ENCODE measurements at places on chromosomes 12 and 14.

- DNase-seq: no peak
Observed at GRCh38 chr12:66103016-66103913, 27.3 kb downstream of the LLPH start.

GRCh38 chr12:2561367-2561766 is 233.4 kb upstream of the FKBP4 start:
- no peak for DNase-seq

GRCh38 chr12:22527999-22528398 is 16.3 kb downstream of the C2CD5 start:
- no peak for DNase-seq

DNA sequence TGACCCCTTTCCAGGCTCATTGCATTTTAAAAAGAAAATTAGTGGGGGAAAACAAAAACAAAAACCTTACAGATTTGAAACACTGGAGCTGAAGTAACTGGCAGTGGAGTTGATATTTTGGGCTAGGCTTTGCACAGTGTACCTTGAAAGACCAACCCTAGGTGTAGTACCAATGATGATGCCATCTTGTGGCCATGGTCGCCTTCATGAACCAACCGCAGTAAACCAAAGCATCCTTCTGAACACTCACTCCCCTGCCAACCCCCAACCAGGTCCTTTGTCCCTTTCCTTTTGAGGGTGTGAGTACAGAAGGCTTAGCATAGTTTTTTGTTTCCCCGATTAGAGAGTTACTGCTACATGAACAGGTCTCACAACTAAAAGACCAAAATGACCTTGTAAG is 5.9 kb downstream of the TOMM20L start:
- DNase-seq: no peak

DNA sequence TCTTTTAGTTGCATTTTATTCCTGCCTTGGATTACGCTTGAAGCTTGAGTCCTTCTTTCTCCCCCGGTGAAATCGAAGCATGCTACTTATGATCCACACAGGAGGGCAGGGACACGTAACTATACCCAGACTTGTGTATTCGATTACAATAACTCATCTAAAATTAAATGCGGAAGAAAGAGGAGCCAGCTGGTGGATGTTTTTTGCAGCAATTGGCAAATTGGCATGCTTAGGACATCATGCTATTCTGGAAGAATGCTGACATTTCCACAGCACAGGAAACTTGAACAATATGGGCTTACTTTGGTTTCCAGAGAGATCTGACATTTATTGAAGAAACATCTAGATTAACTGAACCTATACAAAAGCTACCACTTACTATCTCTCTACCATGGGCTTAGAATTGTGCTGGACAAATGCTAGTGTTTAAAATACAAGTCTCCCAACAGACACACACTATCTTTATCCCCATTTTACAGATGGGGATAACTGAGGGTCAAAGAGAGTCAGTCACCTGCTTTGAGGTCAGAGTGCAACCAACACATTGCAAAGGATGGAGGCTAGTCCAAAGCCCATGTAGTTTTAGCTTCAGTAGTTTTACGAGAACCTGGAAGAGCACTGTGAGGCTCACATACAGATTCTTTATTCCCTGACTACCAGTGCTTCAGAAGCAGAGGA is 36.3 kb downstream of the LGMN start:
- no peak for DNase-seq

GRCh38 chr12:70180130-70180529 is 63.1 kb upstream of the CNOT2 start:
- no peak for DNase-seq

DNA sequence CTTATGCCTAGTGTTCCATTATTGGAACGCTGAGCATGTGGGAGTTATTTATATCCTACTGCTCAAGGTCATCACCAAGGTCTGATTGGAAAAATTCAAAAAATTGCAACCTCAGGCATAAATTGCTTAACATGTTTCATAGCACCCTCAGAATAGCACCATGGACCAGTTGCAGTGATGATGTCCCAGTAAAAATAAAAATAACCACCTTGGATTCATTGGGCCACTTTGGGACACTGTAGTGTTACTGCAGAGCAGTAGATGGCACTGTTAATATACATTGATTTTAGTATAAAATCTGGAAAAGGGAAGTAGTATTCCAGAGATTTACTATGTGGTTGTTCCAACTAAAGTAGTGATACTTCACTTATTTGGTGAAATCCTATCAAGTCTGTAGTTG is 31.0 kb upstream of the PTCSC3 start:
- DNase-seq: no peak

DNA sequence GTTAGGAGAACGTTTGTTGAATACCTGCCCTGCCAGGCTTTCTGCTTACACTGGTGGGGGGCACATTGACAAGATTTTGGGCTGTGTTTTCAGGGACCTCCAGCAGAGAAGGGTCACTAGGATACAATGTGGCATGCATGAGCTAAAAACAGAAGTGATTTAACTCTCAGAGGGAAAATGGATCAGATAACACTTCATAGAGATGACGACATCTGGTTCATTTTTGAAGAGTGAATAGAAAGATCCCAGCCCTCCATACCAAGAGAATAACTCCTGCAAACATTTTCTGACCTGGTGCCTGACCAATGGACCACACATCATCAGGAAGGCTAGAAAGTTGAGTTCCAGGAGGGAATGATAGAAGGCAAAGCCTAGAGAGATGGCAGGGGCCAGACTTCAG is 33.7 kb downstream of the CKB start:
- DNase-seq: no peak

- no peak for DNase-seq
Observed at GRCh38 chr14:103550451-103551337, 11.8 kb downstream of the BAG5 start.

GRCh38 chr12:121653999-121654398 is 15.5 kb downstream of the MORN3 start:
- DNase-seq: no peak

GRCh38 chr12:76687981-76688380 is 75.9 kb upstream of the ZDHHC17 start:
- no peak for DNase-seq

DNA sequence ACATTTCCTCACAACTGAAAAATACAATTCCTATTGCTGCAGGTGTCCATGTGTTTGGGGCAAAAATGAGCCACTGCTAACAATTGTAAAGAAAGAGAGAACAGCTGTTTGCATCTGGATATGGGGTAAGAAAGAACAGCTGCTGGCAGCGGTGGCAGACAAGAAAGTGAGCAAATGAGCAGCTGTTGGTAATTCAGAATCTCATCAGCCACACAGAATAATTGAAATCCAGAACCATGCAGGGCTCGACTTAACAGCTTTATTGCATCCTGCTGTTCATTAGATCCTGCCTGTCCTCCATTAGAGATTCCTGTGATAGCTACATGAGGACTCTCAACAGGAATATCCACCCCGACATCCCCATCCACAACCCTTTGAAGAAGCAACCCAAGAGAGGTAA is 62.5 kb upstream of the TSPAN8 start:
- DNase-seq: no peak

- no peak for DNase-seq
Observed at GRCh38 chr12:80892597-80893445, 44.9 kb downstream of the LIN7A start.

DNA sequence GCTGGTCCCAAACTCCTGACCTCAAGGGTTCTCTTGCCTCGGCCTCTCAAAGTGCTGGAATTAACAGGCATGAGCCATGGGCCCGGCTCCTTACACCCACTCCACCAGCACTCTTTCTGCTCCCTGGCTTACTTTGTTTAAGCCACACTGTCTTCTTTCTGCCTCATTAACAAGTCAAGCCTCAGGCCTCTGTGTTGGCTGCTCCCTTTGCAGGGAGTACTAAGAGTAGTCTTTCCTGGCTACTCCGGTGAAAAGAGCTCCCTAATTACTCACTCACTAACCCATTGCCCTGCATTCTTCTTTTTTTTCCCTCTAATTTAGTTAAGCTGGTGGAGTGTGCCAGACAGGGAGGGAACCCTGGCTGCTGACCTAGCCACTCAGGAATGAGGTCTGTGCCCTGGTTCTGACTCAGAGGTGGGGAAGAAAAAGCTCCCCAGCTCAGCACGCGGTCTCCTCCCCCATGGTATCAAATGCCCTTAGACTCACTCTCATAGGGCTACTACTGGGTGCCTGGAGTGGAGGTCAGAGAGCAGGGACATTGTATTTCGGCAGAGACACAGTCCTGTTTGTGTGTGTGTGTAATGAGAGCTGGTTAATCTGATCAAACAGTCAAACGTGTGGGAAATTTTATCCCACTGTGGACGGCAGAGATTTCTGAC is 19.8 kb downstream of the GALNT6 start:
- DNase-seq: no peak

GRCh38 chr12:51926718-51927117 is 19.4 kb downstream of the ACVRL1 start:
- DNase-seq: no peak

DNA sequence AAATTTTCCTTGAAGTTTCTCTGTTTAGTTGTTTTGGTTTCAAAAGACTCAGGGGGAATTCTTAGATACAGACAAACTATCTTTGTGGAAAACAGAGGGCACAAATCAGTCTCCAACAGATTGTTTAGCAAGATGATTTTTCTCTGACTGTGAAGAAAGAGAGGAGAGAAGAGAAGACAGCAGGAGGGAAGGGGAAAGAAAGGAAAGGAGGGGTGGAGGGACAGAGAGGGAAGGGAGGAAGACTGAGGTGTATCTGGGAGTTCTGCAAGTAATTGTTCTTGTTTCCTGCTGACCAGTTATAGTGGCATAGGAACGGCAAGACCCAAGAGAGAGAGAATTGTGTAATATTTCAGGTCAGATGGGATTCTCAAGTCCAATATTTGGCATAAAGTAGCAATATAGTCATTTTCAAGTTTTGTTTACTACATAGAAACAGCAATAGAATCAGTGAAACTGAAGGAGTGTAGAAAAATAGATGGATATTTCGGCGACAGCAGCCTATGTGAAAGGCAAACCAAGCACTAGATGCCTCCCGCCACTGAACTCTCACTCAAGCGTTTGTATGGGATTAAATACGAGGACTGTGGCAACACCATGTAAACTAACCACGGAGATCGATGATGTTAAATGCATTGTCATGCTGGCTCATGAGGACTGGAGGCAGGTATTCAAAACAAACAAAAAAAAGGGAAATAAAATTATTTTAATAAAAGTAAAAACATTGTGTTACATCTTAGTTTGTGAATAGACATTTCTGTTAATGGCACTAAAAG is 342.5 kb downstream of the SLC16A7 start:
- no peak for DNase-seq

GRCh38 chr12:52659951-52660350 is 7.9 kb upstream of the KRT2 start:
- DNase-seq: no peak

DNA sequence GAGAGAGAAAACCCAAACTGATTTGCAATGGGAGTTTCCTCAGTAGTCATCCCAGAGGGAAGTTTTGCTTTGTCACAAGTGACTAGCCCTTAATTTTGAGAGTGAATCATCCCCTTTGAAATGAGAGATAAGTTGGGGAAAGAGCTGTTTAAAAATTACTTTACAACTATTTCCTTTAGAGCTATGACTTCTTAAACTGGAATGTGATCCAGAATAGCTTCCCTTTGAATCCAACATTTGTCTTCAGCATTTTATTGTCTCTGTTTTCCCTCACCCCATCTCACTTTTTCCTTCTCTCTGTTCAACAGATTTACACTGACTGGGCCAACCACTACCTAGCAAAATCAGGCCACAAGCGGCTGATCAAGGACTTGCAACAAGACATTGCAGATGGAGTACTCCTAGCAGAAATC is 109.3 kb downstream of the NAV3 start:
- no peak for DNase-seq

GRCh38 chr14:51056421-51056820 is 38.5 kb downstream of the TRIM9 start:
- no peak for DNase-seq

DNA sequence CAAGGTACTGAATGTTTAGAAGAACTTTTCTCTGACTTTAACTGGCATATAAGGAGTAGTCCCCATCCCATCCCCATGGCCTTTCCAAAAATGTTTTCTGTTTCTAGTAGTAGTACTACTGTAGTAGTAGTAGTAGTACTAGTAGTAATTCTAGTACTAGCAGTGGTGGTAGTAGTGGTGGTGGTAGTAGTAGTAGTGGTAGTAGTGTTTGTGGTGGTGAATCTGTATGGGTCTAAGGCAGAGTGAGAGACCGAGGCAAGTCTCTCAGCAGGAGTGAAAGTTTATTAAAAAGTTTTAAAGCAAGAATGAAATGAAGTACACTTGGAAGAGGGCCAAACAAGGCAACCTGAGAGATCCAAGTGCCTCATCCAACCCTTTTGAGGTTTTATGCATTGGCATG is 58.6 kb downstream of the FOXN4 start:
- no peak for DNase-seq

DNA sequence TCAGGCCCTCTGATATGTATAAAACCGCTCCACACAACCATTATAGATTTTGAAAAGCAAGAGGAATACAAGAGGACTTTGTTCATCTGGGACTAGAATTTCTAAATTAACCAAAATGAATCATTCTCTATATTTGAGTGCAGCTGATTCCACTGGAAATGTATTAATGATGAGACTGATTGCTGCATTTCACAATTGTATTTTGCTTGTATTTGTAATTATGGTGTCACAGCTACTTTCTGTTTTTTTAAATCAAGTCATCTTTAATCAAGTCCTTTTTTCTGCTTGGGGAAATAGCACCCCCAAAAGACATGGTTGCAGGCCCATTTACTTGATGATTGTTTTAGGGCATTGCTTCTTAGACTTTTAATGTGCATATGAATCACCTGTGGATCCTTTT is 162.4 kb downstream of the KICS2 start:
- DNase-seq: no peak

- DNase-seq: no peak
Observed at GRCh38 chr12:93621986-93622385, 49.5 kb downstream of the SOCS2 start.

GRCh38 chr12:24379861-24380521 is 430.5 kb upstream of the SOX5 start:
- DNase-seq: no peak

DNA sequence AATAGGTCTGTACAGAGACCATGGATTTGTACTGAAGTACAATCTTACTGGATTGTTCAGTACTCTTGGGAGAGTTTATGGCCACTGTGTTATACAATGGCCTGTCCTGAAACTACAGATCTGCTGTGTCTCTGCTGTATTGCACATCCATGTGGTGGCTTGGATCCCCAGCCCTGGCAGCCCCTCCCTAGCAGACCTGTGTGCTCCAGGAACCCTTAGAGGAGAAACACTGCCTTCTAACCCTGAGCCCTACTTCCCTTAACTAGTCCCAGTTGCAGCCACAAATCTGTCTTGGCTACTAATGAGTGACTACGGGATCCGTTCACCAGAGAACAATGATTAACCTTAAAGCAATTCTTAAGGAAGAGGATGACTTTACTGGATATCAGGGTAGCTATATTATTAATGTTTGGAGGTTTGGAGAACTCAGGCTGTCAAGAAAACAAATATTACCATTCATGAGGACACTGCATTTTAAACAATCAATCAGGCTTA is 27.7 kb downstream of the RNF34 start:
- DNase-seq: no peak

- DNase-seq: no peak
Observed at GRCh38 chr14:59273737-59274136, 85.3 kb downstream of the DAAM1 start.

Measured in stimulated activated CD8-positive, alpha-beta memory T cell treated with anti-CD3 and anti-CD28 coated beads, Interleukin-15, amount 100 ng/mL, for 24 hours (primary cell).